ENCODE measurements at places on chromosomes 3 and 15. TPM values are rescaled to one million over a fixed set of nuclear protein-coding genes. Genes with fewer than 3 reads are reported as not detected.

TWF2 gene
- polyA plus RNA-seq: 30.9 TPM

CNTN4 gene
- polyA plus RNA-seq: 37.0 TPM

NCBP2 gene
- 104 TPM for polyA plus RNA-seq

GOLGA6D gene
- 0.26 TPM for polyA plus RNA-seq

CELSR3 gene
- 1.3 TPM for polyA plus RNA-seq

ANKRD34C gene
- 0.04 TPM for polyA plus RNA-seq

PLCH1 gene
- 11.0 TPM for polyA plus RNA-seq

- DNase-seq: no peak
These were observed 19.6 kb upstream of the GOLGA8B start for GRCh38 chr15:34603095-34603494.

- DNase-seq: no peak
These were observed 18.4 kb upstream of the OPA1 start for GRCh38 chr3:193574488-193575070.

DNA sequence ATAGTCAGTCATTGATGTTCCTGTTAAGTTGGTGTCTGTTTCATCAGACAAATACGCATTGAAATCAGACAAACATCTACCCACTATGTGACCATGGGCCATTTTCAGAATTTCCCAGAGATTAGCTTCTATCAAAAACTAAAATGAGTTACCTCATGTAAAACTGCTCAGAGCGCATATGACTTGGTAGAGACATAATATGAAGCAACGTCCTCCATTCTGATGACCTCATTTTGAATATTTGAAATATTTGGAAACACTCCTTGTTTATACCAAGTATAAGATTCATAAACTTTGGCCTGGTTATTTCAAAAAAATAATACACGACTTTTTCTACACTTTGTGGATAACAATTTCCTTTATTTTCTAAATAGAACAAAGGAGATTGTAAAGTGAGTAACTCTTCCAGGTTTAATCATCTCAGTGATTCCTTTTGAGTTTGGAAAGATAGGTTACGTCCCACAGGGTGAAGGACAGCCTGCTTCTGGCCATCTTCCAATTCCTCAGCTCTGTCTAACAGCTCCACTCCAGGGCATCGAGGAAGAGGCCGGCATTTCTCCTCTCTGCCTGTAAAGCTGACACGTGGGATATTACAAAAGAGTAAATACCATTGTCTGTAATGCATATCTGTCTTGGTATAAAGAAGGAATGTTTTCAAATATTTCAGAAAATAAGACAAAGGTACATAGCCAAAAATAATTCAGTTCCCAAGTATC lies 122.6 kb downstream of the CADM2 start:
- no peak for DNase-seq

- DNase-seq: no peak
These were observed 135.6 kb downstream of the RBMS3 start for GRCh38 chr3:29416514-29416913.

DNA sequence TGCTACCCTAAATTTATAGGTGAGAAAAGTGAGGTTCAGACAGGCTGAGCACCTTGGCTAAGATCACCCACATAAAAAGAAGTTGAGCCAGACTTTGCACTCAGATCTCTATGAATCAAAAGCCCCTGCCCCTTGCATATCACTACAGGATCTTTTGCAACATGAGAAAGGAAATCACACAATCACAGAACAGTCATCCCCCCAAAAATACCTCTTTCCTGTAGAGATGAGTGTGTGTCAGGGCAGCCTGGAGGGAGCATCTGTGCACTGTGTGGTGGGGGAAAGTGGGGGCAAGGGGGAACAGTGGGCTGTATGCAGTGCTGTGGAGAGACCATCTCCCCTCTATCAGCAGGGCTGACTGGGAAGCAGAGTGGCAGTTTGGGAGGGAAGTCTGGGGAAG lies 46.6 kb downstream of the EPHB3 start:
- no peak for DNase-seq

DNA sequence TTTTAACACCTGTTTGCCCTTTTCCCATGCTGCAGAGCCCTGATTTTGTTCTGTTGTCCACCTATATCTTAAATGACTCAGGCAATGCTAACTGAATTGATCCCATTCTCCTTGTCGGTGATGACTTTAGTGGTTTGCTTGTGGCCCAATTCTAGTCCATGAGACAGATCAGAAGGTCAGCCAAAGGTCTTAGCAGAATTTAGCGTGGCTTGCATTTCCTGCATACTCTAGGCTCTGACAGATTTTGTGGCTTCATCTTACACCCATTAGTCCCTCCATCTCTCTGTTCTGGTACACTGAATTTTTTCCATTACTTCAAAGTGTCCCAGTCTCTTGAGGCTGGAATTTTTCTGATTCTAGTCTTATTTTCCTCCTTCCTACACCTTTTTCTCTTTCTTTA lies 161.9 kb downstream of the STAC start:
- DNase-seq: no peak

- DNase-seq: no peak
These were observed 45.1 kb upstream of the LIPC start for GRCh38 chr15:58386641-58387040.

- DNase-seq: no peak
These were observed 15.5 kb upstream of the TICRR start for GRCh38 chr15:89559769-89560264.

GRCh38 chr3:167976516-167977361 lies 119.0 kb downstream of the GOLIM4 start:
- DNase-seq: no peak

DNA sequence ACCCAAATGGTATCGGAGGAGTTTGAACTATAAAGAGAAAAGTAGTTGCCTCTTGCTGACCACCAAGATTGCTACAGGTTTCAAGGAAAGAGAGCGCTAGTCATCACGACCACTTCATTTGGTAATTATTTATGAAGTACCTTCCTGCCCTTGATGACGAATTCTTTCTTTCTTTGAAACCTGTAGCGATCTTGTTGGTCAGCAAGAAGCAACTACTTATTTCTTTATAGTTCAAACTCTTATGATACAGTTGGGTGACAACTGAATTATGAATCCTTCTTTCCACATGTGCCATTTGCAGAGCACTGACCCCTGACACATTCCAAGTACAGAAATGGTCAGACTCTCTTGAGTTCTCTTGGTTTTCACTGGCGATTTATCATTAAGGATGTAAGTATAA lies 46.8 kb downstream of the THRB start:
- DNase-seq: no peak

- no peak for DNase-seq
These were observed 4.5 kb upstream of the IL17RC start for GRCh38 chr3:9912294-9912935.
